ENCODE measurements at places on chromosomes 1 and 21.

DNA sequence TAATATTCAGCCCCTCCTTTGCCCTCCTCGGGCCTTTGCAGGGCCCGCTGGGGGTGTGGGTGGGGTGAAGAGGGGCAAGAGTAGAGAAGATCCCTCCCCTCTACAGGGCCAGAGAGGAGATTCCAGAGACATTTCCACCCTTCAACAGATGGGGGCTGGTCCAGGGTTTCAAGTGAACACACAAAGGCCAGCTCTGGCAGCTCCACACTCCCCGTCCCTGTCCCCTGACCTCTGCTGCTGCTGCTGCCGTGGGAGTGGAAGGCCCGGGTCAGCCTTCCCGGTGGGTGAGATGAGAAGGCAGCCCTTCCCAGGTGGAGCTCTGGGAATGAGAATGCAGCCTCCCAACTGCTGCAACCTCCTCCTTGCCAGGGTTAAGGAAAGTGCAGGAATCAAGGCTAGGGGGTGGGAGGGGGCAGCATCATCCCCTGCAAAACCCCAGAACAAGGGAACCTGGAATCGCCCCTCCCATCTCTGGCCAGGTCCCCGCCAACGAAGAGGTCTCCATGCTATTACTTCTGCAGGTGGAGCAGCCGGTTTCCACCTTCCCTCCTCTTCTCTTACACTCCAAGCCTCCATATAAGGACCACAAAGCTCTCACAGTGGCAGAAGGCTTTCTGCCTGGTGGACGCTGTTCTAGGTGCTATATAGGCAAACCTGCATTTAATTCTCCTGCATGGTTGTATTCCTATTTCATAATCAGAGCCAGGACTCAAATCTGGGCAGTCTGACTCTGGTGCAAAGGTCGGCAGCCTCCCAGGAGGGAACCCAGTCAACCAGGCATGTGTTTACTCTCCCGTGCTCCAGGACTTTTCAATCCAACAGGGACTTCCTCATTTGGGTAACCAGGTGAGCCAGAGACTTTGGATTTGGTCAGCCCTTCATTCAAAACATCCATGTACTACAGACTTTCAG, 22.9 kb upstream of the ARHGEF10L start:
- DNase-seq = no peak

DNA sequence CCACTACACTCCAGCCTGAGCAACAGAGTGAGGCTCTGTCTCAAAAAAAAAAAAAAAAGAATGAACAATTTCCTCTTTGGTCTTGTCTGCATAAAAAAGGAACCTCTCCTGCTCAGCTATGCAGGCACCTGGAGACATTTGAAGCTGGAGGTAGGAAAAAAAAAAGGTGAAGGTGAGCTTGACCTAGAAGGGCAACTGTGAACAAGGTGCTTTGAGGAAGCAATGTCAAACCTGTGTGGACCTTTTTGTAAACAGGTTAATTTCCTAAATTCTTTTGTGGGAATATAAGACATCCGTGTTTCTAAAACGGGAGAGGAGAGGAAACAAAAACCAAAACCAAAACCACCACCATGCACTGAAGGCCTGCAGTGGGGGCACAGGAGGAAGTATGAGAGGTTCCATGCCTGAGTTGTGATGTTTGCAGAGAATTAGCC, 77.5 kb downstream of the SLC45A1 start:
- peak; percentile 19 for DNase-seq

- DNase-seq = no peak
Measured at GRCh38 chr1:184975208-184975870, 1.0 kb upstream of the NIBAN1 start.

GRCh38 chr1:198352975-198353695, 187.3 kb downstream of the ATP6V1G3 start:
- no peak for DNase-seq

DNA sequence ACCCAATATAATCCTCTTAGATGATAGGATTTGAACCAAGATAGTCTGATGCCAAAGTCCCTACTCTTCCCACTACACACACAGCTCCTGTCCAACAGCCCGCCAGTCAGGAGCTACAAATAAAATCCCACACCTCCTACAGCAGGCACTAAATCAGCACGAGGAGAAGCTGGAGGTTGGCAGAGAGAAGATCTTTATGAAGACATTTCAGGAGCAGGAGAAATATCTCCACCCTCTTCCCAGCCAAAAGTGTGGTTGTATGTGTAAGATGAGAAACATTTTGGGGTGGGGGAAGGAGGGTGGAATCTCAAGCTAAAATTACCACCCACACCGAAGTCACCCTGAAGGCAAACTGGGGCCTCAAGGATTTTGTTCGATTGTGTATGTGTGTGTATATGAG, 54.5 kb downstream of the PLXNA2 start:
- no peak for DNase-seq

DNA sequence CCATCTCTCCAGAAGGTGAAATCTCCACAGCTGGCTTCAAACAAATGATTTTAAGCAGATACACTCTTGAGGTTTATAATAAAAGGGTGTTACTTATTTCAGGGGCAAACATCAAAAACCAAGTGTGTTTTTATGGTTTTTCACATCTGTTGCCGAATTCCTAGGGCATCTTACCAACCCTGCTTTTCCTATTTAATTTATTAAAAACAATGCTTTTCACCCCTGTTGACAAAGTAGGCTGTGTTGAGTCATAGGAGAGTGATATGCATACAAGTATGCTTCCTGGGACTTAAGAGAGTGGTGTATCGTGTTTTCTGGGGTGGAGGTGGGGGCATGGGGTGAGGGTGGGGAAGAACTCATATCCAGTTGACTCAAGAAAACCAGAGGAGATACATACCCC, 29.3 kb upstream of the IL20 start:
- DNase-seq = no peak

- no peak for DNase-seq
Measured at GRCh38 chr1:114547076-114547475, 34.3 kb downstream of the BCAS2 start.

- no peak for DNase-seq
Measured at GRCh38 chr1:218658899-218659298, 313.8 kb downstream of the TGFB2 start.

DNA sequence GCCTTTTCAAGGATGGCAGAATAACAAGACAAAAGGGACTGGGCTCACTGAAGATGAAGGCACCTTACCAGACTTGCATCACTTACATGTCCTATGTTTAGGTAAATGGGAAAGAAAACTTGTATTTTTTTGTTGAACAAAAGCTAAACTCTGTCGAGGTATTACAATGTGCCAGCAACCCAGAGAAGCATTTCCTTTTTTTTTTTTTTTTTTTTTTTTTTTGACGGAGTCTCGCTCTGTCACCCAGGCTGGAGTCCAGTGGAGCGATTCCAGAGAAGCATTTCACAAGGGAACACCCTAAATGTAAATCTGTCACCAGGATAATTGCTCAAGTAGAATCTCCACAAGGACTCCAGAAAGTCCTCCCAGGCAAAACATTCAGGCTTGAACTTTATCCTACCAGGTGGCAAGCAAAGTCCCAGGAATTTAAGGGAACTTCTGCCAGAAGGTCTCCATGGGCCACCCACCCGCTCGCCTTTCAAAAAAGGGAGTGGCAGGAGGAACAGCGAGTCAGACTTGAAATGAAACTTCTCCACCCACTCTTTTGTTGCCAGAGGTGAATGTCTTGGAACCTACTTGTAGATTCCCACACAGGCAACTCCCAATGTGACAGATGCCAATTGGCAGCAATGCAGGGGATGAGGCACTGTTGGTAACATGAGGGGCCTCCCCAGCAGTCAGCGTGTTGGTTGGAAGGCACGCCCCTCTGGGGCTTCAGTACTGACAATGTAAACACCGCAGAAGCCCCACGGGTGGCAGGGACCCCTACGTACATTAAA, 125.0 kb downstream of the TIAM1 start:
- DNase-seq = no peak

GRCh38 chr1:245188403-245188802, 33.6 kb downstream of the KIF26B start:
- DNase-seq = no peak

DNA sequence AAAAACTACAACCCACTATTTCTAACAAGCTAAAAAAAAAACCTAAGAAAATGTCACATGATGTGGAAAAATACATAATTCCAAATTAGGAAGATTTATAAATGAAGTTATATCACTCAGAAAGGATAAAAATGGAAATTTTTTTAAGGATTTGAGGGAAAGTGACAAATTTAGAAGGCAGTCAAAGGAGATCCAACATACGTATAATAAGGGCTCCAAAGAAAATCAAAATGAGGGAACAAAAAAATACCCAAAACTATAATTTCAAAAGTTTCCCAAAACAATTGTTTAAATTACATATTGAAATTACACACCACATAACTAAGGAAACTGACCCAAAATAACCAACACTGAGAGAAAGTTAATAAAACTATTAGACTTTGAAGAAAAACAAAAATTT, 381.1 kb upstream of the KAZN start:
- DNase-seq = no peak

- DNase-seq = no peak
Measured at GRCh38 chr1:3683197-3683596, 30.9 kb downstream of the TP73 start.

DNA sequence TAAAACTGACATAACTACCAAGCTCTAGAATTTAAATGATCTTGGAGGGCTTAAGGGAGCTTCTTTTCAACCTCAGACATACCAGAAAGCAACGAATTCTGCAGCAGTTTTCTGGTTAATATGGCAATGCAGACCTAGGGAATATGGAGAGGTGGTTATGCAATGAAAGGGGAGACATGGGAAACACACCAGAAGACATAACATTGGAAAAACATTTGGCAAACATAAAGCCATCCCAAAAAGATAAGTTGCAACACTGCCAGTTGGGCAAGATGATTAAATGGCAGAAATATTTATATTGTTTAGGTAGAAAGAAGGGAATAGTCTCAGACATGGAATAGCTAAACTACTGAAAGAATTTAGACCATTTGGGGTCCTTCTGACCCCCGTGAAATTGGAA, 104.5 kb downstream of the KCNJ6 start:
- DNase-seq = no peak

DNA sequence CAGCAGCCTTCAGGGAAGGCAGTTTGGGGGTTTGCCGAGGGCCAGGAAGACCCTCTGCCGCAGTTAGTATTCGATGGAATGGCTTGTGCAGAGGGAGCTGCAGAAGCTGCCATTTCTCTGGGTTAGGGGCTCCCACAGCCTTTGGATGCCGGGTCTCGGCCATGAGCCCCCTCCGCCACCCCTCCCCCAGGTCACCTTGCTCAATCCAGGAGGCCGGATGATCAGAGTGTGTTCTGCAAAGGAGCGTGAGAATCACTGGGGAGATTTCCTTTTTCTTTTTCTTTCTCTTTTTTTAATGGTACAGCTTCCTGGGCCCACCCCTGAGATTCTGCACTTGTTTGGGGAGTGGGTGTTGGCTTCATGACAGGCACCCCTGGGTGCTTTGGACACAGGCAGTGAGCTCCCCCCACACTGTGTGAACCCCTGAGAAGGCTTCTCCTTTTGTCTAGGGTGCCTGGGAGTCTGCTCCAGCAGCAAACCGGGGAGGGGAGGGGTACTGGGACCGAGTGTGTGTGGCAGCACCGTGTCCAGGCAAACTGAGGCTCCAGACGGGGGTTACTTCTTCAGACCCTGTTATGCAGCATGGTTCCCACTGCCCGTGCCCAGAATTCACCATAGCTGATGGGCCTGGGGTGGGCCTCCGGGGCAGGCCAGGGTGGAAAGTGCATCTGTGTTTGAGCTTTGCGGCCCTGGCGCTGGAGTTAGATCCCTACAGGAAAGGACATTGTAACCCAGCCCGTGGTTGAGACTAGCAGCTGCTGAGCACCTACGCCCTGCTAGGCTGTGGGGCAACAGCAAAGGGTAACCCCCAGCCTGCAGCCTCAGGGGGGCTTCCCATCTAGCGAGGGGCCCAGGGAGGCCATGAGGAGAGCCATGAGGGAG, 18.5 kb downstream of the TNFRSF1B start:
- DNase-seq = no peak
